Activated CD8-positive, alpha-beta memory T cell treated with anti-CD3 and anti-CD28 coated beads, Interleukin-2, amount 50 U/mL, for 48 hours (primary cell): ENCODE measurements at places on chromosomes 11 and 22.
A peak's percentile ranks its signal among the peaks of the same experiment; 100 is the strongest.

DNA sequence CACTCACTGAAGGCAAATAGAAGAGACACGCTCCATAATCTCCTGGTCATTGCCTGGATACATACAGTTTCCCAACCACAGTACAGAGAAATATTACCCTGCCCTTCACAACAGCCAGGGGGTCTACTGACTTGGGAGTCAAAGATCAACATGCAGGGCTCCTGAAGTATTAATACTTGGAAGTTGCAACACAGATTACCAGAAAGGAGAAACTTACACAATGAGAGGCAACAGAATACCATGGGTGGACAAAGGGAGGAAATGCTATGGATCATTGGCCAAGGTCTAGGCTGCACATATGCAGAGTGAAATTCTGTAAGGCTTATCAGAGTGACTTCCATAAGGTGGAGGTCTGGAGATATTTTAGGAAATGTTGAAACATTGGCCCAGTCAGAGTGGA, 267.9 kb upstream of the FAT3 start:
- no peak for DNase-seq

GRCh38 chr11:133506551-133507094, 25.7 kb downstream of the OPCML start:
- DNase-seq = no peak

- DNase-seq = no peak
Observed at GRCh38 chr11:65536412-65537295, 11.8 kb downstream of the SCYL1 start.

DNA sequence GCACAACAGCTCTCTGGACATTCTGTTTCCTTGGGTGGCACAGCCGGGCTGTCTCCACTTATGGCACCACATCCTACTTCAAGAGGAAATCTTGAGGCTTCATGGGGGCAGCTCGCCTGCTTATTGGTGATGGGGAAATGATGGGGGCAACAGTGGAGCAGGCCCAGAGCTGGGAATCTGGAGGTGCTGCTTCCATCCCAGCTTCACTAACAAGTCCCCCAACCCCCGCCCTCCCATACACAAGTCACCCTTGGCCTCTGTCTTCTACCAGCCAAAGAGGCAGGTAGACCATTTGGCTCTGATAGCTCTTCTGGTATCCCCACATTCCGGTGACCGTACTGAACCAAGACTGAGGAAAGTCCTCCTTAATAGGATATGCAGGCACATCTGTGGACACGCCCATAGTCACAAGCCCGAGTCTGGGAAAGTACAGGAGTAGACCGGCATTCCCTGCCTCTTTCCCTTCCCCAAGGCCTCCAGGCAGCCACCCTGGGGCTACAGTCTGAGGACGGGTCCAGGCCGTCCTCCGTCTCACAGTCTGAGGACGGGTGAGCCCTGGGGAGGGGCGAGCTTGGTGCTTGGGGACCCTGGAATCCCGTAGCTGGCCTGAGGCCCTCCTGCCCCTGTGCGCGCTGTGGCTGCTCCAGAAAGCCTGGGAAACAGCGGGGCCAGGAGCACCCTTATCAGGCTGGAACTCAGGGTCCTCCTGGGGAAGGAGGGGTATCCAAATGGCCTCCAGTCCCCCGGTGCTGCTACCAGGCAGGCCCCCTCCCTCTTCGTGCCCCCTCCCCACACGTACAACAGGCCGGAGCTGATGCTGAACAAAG, 145.6 kb downstream of the FEZ1 start:
- no peak for DNase-seq

GRCh38 chr11:65777241-65777640, 3.5 kb downstream of the AP5B1 start:
- DNase-seq = peak; percentile 46

DNA sequence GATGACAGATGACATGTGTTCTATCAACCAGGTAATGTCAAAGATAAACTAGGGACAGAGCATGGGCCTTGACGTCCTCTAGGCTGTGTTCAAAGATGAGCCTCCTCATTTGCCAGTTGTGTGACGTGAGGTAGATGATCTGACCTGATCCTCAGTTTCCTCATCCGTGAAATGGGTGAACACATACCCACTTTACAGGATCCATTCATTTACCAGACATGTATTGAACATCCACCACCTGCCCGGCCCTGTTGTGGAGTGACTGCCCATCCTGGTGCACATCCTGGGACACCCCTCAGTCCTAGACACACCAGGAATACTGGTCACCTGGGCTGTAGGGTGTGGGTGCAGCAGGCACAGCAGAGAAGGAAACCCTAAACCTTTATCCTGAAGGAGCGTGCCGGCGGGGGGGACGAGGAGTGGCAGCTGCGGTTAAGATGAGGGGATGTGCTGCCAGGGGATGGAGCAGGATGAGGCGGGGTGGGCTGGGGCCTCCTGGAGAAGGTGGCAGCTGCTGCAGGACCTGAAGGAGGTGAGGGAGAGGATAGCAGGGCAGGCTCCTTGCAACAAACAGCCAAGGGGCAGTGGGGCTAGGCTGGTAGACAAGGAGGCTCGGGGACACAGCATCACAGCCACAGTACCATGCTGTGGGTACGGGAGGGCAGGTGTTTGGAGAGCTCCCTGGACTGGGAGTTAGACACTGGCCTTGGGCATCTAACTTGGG, 8.4 kb downstream of the CLDN5 start:
- no peak for DNase-seq

DNA sequence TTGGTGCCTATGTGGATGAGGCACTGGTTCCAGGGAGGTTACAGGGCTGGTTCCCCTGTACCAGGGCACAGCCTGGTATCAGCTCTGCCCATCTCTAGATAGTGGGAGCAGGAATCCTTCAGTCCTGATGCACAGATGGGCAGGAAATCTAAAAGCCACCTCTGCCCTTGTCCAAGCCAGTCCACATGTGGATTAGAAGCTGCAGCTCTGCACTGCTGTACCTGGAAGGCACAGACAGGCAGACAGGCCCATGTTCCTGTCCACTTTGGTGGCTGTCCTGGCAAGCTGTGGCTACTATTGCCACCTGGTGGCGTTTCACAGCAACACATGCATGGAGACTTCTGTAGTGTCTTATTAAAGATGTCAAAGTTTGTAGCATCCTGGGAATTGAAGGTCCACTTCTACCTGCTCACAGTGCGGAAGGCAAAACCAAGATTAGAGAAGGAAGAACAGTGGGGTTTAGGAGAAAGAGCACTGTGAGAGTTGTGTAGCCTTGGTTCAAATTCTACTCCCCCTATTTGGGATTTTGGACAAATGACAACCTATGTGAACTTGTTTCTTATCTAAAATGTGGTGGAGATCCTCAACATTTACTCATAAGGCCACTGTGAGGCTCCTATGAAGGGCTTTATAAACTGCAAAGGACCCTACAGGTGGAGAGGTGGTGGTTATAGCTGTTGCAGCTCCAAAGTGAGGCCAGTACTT, 30.1 kb downstream of the NAV2 start:
- DNase-seq = peak; percentile 75

DNA sequence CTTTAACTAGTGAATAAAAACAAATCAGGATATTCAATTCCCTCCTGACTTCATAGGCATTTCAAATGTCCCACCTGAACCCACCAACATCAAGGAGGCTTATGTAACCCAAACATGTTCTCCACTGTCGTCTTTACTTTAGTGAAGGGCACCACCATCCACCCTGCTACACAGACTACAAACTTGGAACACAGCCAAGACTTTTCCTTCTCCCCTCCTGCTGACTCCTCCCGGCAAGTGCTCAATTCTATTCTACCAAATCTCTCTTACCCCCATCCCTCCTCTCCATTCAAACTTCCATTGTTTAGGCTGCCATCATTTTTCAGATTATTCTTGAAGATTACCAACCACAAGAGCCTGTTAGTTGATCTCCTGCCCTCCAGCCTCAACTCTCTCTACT, 24.3 kb downstream of the SAAL1 start:
- DNase-seq = no peak

DNA sequence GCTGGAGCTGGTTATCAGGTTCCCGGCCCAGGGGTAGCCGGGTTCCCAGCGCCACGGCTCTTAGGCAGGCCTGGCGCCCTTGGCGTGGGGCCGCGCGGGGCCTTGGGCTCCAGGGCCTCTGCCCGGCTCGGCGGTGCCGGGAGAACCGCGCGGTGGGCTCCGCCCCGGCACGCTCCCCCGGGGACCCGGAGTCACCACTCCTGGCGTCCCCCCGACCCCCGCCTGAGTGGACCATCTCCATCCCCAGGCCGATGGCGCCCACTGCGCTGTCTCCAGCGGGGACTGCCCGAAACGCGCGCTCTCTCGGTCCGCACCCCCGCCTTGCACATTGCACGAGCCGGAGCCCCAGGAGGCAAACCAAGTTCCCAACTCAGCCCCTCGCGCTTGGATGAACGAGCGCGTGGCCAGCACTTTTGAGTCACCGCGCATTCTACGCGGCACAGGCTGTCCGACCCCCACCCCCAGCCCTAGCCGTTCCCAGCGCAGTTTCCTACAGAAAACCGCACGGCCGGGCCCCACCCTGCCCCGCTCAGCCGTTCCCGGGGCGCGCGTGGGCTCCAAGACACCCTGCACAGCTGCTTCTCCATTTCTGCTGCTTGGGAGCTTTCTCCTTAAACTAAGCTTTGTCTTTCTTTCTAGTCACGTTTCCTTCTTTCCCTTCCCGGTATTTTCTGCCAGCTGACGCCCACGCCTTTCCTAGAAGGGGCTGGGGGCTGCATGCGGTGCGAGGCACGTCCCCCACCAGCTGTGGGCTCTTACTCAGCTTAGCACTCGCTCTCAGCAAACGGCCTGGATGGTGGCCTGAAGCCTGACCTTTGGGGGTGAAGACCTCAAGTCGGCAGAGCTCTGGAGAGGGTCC, 650 bp upstream of the CHID1 start:
- peak; percentile 82 for DNase-seq

GRCh38 chr22:31343235-31344191, 2.6 kb downstream of the PATZ1 start:
- peak; percentile 77 for DNase-seq

DNA sequence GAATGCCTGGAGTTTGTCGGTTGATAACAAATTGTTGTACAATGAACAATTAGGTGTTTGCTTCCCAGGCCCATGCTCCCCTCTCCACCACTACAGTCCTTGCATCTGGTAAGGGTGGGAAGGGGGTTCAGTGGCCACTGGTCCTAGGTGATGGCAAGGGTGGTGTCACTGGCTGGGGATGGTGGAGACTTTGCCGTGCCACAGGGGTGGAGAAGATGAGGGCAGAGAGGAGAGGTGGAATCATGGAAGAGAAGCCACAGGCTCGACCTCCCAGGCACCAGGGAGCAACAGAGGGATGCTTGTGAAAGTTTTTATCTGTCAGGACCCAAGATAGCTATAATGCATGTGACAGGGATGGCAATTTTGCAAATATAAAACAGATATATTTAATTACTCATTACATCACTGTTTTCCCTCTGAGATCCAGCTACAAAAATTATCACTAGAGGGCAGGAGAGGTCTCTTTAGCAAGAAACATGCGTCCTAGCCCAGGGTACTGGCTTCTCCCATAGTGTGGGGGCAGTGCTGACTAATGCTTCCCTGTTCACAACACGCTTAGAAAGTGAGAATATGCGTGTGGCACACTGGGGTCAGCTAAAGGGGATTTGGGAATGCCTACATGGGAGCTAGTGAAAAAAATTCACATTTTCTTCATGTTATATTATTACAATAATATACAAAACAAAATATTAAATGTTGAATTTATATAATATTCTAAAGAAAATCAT, 49.0 kb upstream of the AMPD3 start:
- DNase-seq = no peak

GRCh38 chr11:123601136-123601535, 53.3 kb downstream of the SCN3B start:
- no peak for DNase-seq

DNA sequence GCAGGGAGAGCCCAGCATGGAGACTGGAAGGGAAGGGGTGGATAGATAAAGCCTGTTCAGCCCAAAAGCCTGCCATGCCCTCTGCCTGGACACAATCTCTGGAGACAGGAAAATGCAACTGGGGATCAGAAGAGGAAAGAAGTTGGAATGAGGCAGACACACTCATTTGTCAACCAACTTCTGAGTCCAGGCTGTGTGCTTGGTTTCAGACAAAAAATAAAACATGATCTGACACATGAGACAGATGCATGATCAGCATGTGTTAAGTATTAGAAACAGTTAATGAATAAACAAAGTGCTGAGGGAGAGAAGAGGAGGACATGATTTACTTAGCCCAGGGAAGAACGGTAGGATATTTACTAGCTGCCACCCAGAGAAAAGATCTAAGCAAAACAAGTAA, 839 bp downstream of the LRRN4CL start:
- DNase-seq = no peak

GRCh38 chr22:22397875-22398524, 110.5 kb downstream of the ZNF280B start:
- DNase-seq = no peak

DNA sequence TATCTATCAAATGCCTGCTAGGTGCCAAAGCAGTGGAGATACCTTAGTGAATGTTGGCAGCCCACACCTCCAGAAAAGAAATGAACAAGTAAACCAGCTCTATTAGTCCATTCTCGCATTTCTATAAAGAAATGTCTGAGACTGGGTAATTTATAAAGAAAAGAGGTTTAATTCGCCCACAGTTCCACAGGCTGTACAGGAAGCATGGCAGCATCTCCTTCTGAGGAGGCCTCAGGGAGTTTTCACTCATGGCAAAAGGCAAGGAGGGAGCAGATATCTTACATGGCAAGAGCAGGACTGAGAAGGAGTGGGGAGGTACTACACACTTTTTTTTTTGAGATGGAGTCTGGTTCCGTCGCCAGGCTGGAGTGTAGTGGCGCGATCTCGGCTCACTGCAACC, 18.7 kb upstream of the ZC3H12C start:
- no peak for DNase-seq

GRCh38 chr11:35143297-35144135, 4.5 kb downstream of the CD44 start:
- no peak for DNase-seq

DNA sequence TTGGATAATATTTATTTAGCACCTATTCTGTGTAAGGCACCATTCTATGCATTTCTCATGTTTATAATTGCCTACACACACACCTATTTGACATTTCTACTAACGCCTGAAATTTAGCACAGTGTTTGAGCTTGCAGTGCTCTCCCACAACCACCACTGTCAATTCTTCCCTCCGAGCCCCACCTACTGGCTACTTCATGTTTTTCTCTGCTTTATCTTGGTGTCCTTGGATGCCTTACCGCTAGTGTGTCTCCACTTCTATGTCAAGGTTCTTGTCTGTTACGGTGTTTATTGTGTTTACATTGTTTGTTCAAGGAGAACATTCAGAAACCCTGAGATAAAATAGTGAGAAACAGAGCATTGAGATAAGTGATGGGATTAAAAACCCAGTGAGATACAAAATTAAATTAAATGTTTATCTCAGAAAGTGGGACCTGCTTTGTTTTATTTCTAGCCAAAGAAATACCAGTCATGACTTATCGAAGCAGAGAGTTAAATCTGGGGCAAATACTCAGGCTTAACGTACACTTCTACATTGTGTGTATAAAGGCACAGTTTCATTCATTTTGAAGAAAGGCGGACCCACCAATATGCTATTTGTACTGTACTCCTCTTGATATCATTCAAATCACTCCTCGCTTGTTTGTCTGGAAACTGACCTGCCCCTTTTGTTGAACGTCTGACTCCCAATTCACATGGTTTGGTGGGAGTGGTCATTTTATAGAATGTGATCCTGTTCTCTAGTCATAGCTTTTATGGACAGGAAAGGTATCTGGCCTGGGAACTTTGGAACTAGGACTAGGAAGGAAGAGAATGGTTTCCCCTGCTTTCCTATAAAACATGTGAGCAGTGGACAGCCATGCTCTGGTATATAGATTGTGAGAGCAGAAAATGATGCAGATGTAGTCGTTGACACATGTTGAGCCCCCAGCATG, 39.2 kb upstream of the SLC36A4 start:
- DNase-seq = no peak
